ENCODE measurements at places on chromosomes 2 and 18.

- no peak for DNase-seq
Observed at GRCh38 chr2:85481818-85482777, 56.9 kb upstream of the MAT2A start.

GRCh38 chr2:237623428-237624403 is 3.7 kb upstream of the LRRFIP1 start:
- no peak for DNase-seq

DNA sequence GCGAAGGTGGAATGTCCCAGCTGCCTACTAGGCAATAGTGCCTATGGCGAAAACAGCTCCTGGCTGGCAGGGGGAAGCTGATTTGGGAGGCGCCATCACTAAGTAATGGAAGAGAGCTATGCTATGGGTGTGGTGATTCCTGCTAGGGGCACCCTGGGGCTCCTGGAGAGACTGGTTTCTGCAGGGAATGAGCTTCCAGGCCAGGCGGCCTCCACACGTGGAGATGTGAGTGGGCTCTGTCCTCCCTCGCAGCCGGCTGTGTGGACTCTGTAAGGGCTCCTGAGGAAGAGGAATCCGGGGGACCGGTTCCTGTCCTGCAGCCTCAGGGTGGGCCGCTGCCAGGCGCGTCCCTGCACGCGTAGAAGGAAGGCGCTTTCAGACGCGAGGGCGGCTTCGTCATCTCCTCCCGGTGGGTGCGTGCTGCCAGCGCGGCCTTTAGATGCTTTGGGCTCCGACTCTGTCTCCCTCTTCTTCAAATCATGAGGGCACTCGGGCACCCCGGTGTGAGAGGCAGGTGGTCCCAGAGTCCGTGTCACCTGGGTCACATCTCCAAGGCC is 55.5 kb upstream of the ANKRD62 start:
- DNase-seq, result no peak

GRCh38 chr2:191322828-191323506 is 77.8 kb downstream of the MYO1B start:
- DNase-seq, result no peak

DNA sequence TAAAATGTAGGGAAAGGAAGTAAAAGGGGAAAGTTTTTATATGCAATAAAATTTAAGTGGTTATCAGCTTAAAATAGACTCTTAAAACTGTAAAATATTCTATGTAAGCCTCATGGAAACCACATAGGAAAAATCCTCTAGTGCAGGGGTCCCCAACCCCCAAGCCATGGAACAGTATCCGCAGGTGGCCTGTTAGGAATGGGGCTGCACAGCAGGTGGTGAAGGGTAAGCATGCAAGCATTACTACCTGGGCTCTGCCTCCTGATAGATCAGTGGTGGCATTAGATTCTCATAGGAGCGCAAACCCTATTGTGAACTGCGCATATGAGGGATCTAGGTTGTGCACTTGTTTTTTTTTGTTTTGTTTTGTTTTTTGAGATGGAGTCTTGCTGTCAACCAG is 1409.3 kb upstream of the CDH2 start:
- DNase-seq, result no peak

GRCh38 chr2:89833780-89834117 is 1142.3 kb downstream of the RPIA start:
- no peak for DNase-seq

- no peak for DNase-seq
Observed at GRCh38 chr2:10741139-10741538, 19.7 kb downstream of the ATP6V1C2 start.

DNA sequence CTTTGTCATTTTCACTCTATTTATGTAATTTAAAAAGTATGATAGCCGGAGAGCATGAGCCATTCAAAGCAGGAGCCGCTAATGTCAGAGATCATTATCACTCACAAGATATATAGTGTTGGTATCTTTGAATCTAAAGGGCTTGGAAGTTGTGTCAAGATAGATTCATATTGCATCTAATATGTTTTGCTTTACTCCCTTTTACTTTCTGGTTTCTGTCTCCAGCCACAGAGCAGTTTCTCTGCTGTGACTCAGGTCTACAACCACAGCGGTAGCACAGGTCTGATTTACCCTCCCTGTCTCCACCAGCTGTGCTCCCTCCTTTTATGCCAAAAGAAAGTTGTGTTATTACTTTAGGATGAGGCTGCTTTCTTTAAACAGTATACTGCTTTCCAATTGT is 424.0 kb downstream of the ARHGAP15 start:
- no peak for DNase-seq

- DNase-seq, result no peak
Observed at GRCh38 chr2:98825020-98825350, 94.1 kb upstream of the MGAT4A start.

- DNase-seq, result no peak
Observed at GRCh38 chr18:46278481-46279465, 174.6 kb downstream of the HAUS1 start.

DNA sequence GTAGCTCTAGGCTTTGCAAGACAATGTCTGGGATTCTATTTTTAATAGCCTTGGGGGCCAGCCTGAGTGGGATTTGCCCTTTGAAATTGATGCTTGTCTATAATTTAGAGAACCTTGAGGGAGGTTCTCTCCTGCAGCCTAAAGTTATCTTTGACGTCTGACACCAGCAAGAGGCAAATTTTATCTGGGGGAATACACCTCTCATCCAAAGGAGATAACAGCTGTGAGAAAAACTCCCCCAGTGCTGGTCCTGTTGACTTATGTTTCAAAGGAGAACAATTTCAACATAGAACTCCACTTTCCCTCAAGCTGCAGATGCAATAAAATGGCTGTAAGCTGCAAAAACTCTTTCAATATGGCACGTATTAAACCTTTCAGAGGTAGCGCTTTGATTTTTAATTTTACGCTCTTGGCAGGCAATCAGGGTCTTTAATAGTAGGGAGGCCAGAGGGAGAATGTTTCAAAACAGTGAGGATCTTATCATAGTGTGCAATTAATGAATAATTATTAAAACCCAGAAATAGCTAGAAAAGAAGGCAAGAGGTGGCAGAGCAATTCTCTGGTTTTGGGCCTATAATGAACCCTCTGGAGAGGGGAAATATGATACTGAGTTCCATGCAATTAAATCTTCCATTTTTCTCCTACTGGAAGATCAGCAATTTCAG is 62.4 kb downstream of the LYPD1 start:
- no peak for DNase-seq

GRCh38 chr2:240184656-240185055 is 44.2 kb upstream of the OTOS start:
- no peak for DNase-seq

DNA sequence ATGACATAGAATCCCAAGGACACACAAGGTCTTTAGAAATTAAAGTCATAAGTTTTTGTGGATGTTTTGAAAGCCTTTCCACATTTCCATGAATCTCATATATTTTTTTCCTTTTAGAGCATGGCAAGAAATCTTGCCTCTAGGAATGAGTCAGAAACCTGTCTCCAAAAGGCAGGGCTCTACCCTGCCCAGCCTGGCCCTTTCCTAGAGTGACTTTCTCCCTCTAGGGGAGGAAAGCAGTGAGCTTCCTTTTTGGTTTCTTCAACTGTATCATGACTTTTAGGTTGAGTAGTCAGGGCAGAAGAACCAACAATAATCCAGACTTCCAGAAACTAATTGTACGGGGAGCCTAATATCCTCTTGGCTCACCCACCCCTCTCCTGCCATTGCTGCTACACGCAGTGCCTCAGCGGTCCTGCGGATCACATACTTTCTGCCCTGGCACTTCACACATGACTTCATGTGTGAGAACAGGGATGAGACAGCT is 300.3 kb downstream of the AGPS start:
- DNase-seq, result no peak

DNA sequence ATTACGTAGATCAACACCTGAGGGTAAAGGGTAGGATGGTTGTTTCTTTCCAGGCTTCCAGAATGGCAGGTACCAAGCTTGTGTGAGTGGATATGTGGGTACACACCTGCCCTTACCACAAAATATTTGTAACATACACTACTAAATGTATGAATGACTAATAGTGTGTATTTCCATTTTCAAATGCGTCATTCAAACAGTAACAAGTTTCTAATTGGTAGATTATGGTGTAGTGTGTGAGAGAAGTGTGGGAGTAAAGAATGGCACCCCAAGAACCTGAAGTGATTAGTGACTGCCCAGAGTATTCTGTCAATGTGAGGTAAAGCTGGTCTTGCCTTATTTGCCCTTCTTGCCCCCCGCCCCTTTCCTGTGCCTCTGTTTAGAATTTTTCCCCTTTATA is 21.1 kb downstream of the AGPS start:
- DNase-seq, result no peak

DNA sequence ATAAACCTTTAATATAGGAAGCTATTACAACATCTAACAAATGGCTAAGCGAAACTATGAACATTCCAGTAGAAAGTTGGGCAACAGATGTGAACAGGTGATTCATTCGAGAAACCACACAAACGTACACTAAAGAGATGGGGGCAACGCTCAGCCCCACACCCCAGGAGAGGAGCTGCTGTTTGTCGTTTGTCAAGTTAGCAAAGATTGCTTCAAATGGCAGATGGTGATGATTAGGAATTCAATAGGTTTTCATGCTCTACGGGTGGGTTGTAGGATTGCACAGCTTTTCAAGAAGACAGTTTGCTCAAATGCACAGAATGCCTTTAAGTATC is 154.7 kb upstream of the HDAC4 start:
- DNase-seq, result no peak

DNA sequence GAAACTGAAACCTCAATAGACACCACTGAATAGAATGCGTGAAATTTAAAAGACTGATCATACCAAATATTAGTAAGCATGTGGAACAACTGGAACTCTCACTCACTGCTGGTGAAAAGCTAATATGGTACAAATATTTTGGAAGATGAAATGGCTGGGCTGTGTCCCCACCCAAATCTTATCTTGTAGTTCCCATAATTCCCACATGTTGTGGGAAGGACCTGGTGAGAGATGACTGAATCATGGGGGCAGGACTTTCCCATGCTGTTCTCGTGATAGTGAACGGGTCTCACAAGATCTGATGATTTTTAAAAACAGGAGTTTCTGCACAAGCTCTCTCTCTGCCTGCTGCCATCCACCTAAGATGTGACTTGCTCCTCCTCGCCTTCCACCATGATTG is 32.0 kb upstream of the MYCN start:
- no peak for DNase-seq

DNA sequence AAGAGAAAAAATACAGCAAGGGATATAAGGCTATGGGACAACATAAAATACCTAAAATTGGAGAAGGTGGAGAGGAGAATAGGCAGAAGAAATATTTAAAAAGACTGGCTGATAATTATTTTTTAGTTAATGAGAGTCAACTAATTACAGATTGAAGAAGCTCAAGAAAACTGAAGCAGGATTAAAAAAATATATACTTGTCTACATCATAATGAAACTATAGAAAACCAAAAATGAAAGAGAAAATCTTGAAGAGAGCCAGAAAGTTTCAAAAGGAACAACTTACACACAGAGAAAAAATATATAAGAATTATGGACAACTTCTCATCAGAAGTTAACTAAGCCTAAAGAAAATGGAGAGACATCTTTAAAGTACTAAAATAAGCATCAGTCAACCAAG is 62.9 kb upstream of the APCDD1 start:
- no peak for DNase-seq

- no peak for DNase-seq
Observed at GRCh38 chr2:66571918-66572317, 137.0 kb downstream of the MEIS1 start.

DNA sequence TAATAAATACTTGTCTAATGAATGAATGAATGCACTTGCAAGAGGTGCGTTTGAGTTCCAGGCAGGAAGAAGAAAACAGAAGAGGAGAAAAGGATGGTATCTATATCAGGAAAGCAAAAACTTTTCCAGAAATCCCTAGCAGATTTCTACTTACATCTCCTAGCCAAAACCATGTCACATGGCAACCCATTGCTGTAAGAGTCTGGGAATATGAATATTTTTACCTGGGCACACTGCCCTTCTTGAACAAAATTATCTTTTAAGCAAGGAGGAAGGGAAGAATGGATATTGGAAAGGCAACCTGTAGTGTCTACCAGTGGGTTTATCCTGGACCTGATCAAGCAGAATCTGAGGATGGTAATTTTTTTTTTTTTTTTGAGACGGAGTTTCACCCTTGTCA is 44.2 kb upstream of the ASXL2 start:
- DNase-seq, result no peak

- DNase-seq, result no peak
Observed at GRCh38 chr2:240819126-240819857, 727 bp downstream of the KIF1A start.

- DNase-seq, result no peak
Observed at GRCh38 chr18:6737833-6738232, 8.3 kb downstream of the ARHGAP28 start.

DNA sequence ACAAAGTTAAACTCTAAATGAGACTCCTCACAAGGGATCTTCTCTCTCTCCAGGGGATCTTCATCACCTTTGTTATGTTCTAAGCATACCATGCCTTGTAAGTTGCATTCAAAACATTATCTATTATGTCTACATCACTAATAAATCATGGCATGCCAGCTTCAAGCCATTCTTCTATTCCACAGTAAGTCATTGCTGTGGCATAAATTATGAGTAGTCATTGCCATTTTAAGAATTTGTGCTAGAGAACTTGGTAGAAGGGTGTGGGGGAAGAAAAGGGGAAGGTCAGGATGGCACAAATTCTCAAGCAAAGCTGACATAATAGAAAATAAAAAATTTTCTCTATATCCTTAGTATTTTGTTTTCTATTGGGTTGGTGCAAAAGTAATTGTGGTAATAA is 33.5 kb downstream of the BARD1 start:
- no peak for DNase-seq
